CD4-positive, alpha-beta memory T cell (primary cell): ENCODE measurements at places on chromosomes 12 and 14.

DNA sequence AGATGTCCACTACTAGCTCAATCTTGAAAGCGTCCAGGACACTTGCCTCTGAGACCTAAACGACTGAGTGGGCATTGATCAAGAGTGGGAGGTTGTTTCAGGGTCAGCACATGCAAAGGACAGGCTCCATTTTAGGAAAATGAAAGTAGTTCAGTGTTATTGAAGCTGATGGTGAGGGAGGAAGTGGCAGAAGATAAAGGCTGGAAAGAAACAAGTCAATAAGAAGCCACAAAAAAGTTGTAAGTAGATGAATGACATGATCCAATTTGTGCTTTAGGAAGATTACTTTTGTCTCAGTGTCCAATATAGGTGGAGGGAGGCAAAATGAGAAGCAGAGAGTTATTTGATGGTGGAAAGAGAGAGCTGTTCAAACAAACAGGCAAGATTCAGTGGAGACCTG lies 22.0 kb downstream of the GPR65 start:
- peak; percentile 28 for DNase-seq

GRCh38 chr14:22089940-22090339 lies 416.3 kb upstream of the OR4E1 start:
- DNase-seq: no peak

DNA sequence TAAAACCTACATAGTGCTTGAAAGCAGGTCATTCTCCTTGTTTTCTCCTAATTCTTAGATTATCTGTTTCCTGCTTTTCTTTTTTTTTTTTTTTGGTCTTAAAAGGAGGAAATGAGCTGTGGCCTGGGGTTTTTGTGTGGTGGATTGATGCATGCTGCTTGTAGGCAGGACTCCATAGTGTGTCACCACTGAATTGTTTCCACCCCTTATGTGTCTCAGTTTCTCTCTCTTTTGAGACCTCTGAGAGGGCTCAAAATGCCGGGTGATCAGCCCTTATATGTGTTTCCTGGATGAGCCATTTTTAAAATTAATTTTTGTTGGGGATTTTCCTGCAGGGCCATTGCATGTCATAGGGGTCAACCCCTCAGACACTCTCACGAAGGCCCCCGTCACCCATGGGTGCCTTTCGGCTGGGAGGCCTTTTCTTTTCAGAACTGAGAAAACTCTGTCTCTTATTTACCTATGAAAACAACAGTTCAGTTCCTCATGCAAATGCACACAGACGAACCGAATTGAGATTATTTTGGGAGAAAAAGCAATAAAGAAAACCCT lies 32.0 kb upstream of the LRRK2 start:
- DNase-seq: peak; percentile 13

DNA sequence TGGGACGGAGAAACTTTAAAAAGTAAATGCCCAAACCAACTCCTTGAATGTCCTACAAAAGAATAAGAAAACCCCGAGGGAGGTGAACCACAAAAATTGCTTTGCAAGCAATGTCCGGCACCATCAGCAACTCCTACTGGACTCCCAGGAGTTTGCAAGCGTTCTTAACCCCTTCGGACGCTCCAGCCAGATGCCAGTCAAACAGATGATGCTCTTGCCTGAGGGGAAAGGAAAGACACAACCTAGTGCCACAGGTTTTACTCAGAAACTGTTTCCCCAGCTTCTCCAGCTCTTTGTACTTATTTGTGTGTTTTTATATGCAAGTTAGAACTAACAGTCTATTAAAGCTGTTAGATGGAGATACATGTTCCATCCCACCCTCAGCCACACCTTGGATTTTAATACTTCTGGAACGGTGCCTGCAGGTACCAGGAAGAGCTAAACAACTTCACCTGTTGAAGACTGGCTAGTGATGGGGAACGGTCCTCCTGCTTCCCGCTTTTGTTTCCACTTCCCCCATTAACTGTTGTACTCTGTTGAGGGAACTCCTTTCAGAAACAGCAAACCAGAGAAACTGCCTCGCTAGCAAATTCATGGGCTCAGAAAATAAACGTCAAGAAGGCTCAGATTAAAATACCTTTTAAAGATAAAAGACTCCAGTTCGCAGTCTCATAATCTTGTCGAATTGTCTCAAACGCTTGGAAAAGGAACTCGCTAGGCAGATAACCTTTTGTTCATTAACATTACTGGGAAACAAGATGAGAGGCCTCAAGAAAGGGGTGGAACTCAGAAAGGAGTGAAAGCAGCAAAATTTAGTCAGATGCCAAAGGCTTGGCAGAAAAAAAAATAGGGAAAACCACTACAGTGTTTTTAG lies 1.1 kb upstream of the FERMT2 start:
- DNase-seq: peak; percentile 19

- no peak for DNase-seq
Observed at GRCh38 chr14:60777856-60778578, 43.5 kb downstream of the MNAT1 start.
